Putamen (tissue), 1 donor: ENCODE measurements at places on chromosomes 5 and 9.

- no peak for DNase-seq
Measured at GRCh38 chr5:83255268-83255667, 177.9 kb downstream of the XRCC4 start.

DNA sequence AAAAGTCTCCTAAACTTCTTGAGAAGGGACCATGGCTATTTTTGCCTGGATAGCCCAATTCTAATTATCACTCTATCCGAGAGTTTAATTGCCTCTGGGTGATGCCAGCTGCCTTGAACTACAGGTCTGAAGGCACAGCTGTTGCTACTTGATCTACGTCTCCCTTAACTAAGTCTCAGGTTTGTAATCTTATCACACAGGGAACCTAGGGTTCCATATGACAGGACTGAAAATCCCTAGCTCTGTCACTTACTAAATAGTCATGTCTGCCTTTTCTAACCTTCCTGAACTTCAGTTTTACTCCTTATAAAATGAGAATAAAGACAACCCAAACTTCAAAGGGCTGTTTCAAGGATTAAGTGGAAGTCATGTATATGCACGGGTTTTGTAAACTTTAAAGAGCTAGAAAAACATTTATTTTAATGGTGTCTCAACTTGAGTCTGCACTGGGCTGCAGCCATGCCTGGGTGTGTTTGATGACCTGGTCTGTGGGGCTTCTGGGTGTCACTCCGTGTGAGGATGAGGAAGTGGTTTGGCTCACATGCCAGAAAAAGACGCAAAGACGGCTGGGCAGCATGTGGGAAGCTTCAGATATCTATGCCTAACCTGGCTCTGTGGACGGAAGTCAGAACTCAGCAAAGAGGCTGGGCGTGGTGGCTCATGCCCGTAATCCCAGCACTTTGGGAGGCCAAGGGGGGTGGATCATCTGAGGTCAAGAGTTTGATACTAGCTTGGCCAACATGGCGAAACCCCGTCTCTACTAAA, 129.3 kb upstream of the SLC44A1 start:
- no peak for DNase-seq

DNA sequence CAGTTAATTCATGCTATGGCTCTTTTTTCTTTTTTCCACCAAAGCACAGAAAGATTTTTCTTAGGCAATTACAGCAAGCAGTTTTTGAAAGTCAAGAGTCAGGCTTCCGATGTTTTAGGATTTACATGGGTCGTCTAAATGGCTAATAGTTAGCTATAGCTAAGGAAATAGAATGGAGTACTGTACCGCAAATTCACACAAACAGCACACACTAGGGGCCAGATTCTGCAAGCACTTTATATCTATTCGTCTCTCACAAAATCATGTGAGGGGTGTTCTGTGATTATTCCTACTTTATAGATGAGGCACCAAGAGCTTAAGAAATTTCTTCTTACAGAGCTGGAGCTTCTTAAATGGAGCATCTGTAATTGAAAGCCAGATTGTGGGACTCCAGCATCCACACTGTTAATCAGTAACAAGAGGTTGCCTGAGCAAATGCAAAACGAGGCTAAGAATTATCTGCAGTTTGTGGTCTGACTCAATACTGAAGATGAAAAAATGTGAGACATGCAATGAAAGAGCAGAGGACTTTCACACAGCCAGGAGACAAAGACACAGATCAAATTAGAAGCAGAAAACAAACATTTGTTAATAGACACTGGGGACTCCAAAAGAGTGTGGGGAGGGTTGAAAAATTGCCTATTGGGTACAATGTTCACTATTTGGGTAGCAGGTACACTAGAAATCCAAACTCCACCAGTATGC, 62.7 kb upstream of the CTXN3 start:
- no peak for DNase-seq

GRCh38 chr9:17134396-17135294, at the start of gene CNTLN:
TSS of gene CNTLN (plus strand) at chr9:17135040. CDS start at chr9:17135066, 26 bp downstream.
- DNase-seq, result peak; percentile 80

- DNase-seq, result no peak
Measured at GRCh38 chr5:102856389-102856777, 101.3 kb downstream of the PAM start.

GRCh38 chr9:114051281-114051680, 26.8 kb downstream of the AMBP start:
- DNase-seq, result no peak

- no peak for DNase-seq
Measured at GRCh38 chr5:96004087-96004486, 42.4 kb upstream of the ELL2 start.

- no peak for DNase-seq
Measured at GRCh38 chr5:639584-640213, 27.6 kb downstream of the CEP72 start.

GRCh38 chr9:133352635-133353340, 3.5 kb downstream of the SURF1 start:
- no peak for DNase-seq

DNA sequence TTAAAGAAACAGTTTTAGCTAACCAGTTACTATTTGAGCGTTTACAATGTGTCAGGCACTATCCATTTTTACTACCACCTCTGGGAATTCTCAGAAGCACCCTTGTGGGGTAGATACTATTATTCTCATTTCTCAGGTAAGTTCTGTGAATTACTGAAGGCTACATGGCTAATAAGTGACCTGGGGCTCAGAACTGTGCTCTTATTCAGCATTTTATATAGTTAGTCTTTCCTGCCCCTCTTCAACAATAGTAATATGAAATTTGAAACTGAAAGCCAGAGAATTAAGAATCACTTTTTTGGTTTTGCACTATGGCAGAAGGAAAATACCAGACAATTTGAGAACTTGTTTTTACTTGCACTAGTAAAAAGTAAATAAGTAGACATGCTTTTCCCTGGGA, 11.8 kb downstream of the ELL2 start:
- DNase-seq, result no peak

DNA sequence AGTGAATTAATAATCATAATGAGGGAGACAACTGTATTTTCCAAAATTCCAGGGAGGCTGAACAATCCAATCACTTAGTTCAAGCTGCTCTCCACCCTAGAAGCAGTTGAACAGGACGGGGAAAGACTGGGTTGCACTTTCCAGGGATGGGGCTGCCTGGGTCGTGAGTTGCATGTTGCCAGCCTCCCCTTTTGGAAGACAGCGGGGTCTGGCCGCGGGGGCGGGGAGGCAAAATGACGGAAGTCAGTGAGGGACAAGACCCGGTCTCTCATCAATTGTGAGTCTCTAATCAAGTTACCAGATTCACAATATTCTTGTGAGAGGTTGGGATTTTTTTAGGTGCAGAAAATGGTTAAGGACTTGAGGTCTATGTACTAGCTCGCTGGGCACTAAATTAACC, 484.1 kb downstream of the ZSWIM6 start:
- no peak for DNase-seq

GRCh38 chr5:127596501-127596900, 52.4 kb upstream of the CTXN3 start:
- no peak for DNase-seq

DNA sequence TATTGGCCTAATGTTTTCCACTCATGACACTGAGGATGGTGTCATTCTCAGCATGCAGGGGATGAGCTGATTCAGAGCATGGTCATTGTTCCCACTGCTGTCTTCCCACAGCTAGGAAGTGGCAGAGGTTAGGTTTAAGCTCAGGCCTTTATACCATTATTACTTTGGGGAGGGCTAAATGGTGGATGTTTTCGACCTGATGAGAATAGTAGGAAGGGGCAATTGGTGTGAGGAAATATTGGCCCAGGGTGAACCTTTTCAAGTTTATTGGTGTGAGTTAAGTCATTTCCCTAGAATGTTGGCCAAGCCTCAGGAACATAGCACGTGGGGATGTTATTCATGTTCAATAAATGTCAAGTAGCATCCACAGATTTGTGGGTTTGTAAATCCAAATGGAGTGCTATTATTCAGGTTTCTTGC, 59.6 kb downstream of the ARHGAP26 start:
- DNase-seq, result no peak

- no peak for DNase-seq
Measured at GRCh38 chr5:135376961-135377624, 21.9 kb downstream of the MACROH2A1 start.

DNA sequence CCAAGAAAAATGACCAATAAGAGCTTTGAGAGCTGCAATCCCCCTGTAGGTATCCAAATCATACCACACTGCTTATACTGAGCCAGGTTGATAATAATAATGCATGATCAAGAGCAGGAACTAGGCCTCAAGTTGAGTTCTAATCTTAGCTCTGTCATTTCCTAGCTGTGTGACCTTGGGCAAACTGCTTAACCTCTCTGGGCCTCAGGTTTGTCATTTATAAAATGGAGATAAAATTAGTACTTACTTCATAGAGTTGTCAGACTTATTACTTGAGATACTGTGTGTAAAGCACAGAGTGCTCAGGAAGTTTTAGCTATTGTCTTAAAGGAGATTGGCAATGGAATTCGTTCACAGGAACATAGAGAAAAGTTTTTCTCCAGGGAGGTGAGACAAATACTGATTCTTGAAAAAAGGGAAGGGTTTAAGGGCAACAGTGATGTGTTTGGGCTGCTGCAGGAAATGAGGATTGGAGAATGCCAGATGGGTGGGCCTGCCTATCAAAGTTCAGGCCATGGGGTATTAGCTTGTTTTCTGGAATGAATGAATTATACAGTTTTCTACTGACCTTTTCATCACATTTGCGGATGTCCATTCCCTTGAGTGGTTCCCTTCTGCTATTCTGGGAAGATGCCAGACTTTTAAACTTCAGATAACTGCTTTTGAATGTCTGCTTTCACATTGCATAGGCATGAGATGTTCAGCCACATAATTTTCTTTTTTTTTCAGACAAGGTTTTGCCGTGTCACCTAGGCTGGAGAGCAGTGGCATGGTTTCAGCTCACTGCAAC, 10.2 kb upstream of the ATP6V0E1 start:
- no peak for DNase-seq

- no peak for DNase-seq
Measured at GRCh38 chr9:8223861-8224260, 424.3 kb upstream of the DMAC1 start.

GRCh38 chr9:124013309-124014210, 2.0 kb downstream of the LHX2 start:
- DNase-seq, result no peak

- no peak for DNase-seq
Measured at GRCh38 chr5:52983731-52984636, 5.2 kb upstream of the ITGA2 start.

- DNase-seq, result no peak
Measured at GRCh38 chr5:3194271-3194670, 401.4 kb upstream of the IRX1 start.

DNA sequence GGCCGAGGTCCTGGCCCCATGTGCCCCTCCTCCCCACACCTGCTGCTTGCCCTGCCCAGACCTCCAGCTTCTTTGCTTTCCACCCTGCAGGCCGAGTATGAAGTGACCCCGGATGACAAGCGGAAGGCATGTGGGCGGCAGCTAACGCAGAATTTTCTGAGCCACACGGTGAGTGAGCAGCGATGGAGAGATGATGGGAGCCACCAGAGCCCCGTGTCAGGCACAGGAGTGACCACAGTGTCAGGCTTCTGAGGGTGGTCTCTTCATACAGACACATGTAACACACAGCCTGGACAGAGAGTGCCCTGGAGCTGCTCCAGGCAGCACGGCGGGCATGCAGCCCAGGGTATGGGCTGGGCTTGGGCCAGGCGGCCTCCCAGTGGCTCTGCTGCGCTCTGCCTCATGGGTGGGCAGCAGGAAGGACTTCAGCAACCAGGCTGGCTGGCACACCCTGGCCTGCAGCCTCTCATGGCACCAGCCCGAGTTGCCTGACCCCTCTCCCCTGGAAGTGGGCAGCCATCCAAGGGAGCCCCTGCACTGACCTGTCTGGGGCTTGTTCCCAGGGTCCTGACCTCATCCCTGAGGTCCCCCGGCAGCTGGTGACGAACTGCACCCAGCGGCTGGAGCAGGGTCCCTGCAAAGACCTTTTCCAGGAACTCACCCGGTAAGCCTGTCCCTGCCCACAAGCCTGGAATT, 5.8 kb downstream of the GRK6 start:
- DNase-seq, result no peak

DNA sequence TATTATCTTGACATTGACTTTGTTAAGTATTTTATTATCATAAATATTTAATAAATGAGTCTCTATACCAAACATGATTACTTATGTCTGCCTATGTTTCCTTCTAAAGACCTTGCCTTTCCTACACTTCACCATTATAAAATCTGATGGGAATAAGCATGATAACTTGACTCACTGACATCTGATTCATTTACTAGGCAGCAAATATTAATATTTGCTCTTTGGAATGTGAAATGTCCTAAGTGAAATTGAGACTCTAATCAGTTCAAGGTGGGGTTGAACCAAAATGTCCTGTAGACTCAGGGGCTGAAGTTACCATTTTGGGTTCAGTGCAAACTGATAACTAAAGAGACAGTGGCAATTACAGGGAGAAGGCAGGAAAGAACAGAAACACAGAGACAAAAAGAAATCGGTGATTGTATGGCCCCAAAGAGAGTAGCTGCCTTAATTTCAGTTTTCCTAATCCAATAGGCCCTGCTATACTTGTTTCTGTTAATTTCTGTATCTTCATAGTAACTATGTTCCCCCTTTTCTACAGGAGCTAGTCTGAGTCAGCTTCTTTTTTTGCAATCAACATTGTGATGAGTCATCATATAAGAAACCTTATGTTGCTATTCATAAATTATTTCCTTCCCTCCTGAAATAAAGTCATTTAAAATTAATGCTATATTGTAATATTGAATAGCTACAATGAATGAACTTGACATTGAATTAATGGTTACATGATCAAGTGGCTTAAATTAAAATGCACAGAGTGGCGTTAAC, 296.8 kb downstream of the PDE4D start:
- DNase-seq, result no peak

DNA sequence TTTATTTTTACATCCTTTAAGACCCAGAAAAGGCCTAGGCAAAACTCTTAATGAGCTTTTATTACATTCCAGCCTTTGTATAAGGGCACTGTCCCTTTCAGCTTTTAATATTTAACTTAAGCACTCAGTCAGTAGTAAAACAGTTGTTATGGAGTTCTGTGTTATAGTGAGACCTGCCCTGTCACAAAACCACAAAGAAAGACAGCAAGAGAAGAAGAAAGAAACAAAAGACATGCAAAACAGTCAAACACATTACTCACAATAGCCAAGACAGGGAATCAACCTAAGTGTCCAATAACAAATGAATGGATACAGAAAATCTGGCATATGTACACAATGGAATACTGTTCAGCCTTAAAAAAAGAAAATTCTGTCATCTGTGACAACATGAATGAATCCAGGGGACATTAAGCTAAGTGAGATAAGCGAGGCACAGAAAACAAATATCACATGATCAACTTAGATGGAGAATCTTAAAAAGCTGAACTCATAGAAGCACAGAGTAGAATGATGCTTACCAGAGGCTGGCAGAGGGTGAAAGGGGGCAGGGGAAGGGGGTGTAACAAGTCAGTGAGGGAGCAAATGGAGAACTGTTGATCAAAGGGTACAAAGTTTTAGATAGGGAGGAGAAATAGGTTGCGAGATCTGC, 63.8 kb upstream of the CCNG1 start:
- no peak for DNase-seq

GRCh38 chr5:35863159-35863558, 6.5 kb downstream of the IL7R start:
- DNase-seq, result no peak

GRCh38 chr9:7196467-7196866, 438.7 kb downstream of the KDM4C start:
- DNase-seq, result no peak
